Liver (tissue), 10 donors: ENCODE measurements at places on chromosomes 1 and 21. TPM values are rescaled to one million over a fixed set of nuclear protein-coding genes. Genes with fewer than 3 reads are reported as not detected.

Gene GPR3
- total RNA-seq = under 0.01 TPM

Gene PADI2
- total RNA-seq = 2.4 TPM

Gene PDXK
- 104 TPM for total RNA-seq

Gene ARHGAP30
- 8.9 TPM for total RNA-seq

Gene COL24A1
- 0.28 TPM for total RNA-seq

Gene NID1
- 65.3 TPM for total RNA-seq

DNA sequence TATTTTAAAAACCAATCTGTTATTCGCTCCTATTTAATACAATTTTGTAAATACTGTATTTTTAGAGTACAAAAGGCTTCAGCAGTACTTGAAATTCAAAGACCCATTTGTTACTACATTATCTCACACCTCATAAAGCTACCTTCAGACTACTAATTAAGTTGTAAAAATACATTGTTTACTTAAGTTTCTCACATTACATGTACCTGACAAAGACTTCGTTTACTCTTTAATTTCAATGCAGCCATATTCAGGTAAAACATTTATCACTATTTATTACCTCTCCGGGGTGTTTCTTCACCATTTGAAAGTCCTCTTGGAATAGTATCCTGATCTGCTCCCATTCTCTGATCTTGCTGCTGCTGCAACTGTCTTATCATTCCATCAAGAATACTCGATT, 55.2 kb downstream of the BRWD1 start:
- DNase-seq = no peak

DNA sequence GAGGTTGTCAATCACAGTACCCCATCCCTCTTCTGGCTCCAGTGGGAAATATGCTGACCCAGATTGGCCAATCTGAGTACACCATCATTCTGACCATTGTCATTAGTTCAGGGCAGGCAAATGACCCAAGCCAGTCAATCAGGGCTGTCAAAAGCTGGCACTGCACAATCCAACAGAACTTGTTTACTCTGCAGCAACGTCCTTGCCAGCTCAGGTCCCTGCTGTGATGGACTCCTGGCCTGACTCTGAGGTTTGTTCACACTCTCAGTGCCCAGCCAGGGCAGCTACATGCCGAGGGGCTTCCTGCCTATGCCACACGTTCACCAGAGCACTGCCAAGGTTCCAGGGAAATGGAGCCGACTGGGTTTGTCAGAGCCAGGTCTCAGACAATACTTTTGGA, 14.7 kb upstream of the OVAAL start:
- no peak for DNase-seq

GRCh38 chr21:36854391-36854790, 112.1 kb downstream of the HLCS start:
- no peak for DNase-seq

DNA sequence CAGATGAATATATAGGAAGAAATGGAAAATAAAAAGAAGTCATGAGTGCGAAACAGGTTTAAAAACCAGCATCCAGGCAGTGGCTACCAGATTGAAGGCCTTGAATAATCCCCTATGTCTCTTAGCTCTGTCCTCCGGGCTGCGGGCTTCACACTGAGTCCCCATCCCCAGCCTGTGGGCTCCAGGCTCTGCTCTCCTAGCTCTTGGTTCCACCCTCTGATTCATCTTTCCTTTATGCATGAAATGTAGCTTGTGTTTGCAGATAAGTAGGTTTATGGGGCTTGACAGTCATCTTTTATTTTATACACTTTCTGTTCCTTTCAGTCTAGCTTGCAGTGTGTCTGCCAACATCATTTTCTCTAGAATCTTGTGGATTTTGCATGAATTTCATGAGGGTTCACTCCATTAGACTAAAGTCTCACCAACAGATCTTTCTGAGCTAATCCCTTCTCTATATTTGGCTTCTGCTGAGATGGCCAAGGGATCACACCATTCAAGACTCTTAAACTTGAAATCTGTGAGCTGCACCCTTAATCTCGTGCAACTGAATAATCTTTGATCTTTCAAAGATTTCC, 174.5 kb downstream of the PLPPR4 start:
- no peak for DNase-seq

- DNase-seq = no peak
Observed at GRCh38 chr1:205772607-205773032, 2.7 kb downstream of the RAB29 start.

- no peak for DNase-seq
Observed at GRCh38 chr1:39721664-39722063, 17.0 kb upstream of the PPIE start.

DNA sequence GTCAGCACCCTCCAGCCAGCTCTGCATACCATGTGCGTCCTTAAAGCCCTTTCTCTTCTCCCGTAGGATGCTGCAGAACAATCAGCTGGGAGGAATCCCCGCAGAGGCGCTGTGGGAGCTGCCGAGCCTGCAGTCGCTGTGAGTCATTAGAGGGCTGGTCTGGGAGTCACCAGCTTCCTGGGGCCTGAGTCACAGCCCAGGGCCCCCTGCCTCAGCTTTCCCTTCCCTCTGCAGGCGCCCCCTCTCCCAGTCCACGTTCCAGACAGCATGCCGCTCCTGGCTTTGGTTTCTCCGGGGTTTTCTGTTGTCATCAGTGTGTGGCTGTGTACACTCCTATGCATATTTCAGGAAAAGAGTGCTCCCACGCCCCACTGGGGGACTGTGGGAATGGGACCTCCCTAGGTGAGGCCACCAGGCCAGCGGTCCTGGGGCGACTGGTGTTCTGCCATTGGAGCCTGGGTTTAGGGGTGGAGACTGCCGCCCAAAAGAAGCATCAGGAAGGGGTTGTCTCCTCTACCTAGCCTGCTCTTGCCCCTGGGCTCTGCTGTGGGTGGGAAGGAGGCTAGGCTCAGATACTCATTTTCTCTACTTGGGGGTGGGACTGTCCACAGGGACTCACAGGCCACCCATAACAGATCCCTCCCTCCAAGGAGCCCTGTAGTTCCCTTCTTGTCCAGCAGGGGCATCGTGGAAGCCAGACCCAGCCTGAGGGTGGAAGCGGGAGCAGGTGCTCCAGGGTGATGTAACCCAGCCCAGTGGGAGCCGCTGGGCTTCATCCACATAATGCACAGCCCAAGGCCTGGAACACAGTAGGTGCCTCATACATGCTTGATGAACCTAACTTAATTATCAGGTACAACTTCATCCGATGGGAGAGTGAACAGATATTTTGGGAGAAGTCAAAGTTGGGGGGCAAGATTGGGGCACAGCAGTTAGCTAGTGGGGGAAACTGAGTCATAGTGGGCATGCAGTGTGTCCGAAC, 42.5 kb downstream of the LGR6 start:
- peak; percentile 73 for DNase-seq

DNA sequence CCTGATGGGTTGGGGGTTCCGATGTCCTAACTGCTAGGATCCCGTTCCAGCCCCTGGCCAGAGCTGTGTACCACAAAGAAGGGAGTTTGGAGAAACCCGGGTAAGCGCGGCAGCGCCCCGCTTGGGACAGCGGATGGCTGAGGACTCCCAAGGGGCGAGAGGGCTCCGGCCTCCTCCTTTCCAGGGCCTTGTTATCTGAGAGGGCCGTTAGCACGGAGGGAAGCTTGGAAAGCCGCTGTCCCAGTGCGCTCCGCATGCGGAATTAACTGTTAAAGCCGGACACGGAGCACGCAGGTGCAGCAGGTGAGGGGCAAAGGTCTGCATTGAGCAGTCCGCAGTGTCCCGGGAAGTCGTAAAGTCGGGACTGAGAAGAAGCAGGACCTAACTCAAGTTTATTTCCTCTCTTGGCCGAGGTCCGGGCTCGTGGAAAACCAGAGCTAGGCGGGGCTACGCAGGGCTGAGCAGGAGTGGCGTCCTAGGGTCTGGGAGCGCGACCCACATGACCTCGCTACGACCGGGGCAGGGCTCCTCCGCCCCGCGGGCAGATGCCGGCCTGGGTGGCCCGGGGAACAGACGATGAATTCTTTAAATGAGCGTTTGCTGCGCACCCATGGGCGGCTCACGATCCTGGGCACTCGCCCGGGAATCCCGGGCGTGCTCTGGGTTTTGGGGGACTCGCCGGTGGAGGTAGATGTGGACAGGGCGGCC, 4.5 kb downstream of the LHX4 start:
- DNase-seq = no peak

- DNase-seq = no peak
Observed at GRCh38 chr1:166960858-166961474, 14.4 kb downstream of the ILDR2 start.

DNA sequence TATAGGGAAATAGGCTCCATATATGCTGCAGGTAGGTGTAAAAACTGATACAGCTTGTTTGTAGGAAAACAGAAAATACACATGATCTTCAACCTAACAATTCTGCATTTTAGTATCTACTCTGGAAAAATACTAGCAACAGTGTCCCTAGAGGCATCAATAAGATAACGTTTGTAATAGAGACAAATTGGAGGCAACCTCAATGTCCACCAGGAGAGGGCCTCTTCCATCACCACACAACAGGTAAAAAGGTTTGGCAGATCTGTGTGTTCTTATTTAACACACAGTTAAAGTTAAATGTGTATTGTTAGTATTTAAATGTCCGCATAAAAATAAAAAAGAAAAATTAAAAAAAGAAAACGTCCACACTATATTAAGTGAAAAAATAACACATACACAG, 5.4 kb downstream of the EIF2D start:
- no peak for DNase-seq

DNA sequence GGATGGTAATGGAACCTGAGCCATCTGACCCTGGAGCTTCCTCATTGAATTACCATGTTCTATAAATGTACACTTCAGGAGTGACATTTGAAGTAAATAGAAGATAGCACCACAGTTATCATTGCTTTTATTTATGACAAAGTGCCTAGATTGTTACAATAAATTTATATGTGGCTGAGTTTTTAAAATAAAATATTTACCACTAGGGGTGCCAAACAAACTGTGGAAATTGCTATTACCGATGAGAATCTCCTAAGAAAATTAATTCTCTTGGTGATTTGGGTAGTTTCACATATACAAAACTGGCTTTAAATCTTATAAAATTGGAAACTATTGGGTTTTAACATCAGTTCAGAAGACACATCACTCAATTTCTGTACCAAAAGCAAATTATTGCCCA, 1.4 kb upstream of the TNR start:
- no peak for DNase-seq

- no peak for DNase-seq
Observed at GRCh38 chr1:228278432-228278941, 70.6 kb downstream of the OBSCN start.

DNA sequence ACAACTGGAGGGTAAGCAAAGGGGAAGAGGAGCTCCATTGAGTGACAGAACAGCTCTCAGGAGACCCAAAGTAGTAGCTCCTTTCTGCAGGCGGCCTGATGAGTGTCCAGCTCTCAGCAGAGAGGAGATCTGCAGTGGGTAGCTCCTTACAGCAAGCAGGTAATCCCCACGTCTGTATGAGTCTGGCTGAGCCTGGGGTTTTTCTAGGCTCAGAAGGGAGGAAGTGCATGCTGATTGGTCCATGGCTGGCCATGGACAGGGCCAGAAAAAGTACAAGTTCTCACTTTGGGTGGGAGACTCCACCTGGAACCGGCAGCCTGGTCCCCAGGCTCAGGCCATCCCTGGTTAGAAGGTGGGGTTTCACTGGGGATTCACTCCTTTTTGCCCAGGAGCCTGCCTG, 50.9 kb upstream of the SCYL3 start:
- no peak for DNase-seq

DNA sequence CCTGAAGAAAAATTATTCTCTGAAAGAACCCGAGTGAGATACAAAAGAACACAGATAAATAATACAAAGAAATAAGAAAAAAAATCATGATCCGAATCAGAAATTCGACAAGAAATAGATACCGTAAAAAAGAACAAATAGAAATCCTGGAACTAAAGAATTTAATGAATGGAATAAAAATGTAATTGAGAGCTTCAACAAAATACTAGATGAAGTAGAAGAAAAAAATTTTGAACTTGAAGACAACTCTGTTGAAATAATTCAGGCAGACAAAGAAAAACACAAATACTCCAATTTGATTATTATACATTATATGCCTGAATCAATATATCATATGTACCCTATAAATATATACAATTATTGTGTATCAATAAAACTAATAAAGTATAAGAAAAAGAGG, 4.8 kb upstream of the OR6F1 start:
- no peak for DNase-seq

DNA sequence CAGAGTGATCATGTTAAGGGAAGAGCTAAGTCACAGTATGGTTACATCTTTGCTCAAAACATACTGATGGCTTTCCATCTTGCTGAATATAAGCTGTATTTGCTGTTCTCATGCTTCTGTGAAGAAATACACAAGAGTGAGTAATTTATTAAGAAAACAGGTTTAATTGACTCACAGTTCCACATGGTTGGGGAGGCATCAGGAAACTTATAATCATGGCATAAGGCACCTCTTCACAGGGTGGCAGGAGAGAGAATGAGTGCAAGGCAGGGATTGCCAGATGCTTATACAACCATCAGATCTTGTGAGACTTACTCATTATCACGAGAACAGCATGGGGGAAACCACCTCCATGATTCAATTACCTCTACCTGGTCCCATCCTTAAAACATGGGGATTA, 24.4 kb upstream of the RGS5 start:
- DNase-seq = no peak

DNA sequence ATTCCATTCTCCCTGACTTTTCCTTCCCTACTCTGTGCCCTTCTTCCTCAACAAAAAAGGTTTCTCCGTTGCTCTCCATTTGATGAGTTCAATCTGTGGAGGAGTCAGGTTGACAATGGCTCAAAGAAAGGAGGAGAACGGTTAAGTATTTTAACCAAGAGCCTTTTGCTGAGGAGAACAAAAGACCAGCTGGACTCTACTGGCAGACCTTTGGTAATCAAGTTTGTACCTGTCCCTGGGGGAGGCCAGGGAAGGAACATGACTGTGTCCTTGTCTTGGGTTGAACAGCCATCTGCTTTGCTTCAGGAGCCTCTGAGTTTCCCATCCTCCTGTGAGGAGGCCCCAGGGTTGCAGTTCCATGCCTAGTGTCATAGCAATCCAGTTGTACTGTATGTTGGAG, 29.9 kb downstream of the TTF2 start:
- DNase-seq = no peak

DNA sequence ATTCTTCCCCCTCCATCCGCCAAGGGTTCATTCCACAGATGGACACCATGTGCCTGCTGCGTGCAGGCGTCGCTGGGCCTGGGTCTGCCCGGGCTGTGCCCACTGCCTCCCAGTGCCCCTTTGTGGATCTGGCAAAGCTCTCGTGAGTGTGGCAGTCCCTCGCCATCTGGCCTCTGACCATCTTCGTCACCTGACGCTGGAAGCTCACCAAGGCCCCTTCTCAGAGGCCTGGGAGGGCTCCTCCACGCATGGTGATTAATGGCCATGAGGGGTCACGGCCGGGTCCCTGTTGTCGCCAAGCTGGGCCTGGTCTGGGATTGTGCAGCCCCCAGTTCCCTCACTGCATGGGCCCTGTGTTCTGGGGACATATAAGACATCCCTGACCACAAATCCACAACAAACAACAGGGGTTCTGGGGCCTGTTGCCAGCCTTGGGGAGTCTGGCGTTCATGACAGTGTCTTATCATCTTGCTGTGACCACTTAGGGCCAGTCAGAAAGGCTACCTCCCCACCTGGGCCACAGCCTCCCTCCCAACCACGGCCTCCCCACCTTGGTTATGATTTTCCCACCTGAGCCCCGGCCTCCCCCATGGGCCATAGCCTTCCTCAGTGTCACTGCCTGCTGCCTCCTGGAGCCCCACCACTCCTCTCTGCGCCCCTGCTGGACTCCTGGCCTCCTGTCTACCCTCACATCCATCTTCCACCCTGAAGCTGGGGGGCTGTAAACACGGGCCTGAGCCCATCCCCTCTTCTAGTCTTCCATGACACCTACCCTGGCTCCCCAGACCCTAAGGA, 27.9 kb downstream of the SLC45A1 start:
- no peak for DNase-seq

GRCh38 chr1:163668472-163668871, 346.7 kb downstream of the NUF2 start:
- DNase-seq = no peak
